ENCODE measurements at places on chromosomes 13 and 19.
A peak's percentile ranks its signal among the peaks of the same experiment; 100 is the strongest.

- DNase-seq: no peak
These were observed 4.6 kb upstream of the SLC25A30 start for GRCh38 chr13:45422731-45423292.

DNA sequence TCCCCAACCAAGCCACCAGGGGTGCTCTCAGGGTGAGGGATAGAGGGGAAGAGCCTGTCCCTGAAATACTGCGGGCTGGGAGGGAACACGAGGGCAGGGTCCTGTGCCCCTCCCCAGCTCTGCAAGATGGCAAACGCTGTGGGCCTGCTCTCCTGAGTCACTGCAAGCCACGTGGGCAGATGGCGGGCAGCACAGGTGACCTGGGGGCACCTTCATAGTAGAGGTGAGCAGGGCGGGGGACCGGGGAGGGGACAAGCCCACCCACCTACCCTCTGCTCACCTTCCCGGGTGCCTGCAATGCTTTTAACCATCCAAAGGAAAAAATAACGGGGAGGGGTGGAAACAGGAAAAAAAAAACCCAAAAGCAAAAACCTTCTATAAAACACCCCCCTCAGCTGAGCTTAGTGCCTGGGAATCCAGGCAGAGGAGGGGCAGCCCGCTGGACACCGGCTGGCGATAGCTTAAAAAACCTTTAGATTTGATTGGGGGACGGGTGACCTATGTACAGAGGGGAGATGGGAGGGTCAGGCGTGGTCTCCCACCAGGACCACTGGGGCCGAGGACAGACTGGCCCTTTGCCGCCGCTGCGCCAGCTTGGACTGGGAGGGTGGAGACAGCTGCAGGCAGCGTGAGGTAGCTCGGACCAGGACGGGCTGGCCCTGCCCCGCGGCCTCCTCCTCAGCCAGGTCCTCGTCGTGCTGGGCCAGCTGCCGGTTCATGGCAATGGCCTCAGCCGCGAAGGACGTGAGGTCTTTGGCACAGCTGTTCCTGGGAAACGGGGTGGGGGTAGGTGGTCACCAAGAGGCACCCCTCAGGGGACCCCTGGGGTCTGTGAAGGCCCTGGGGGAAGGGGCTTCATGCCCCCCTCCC lies 11.7 kb downstream of the MKNK2 start:
- no peak for DNase-seq

- no peak for DNase-seq
These were observed 267.1 kb downstream of the KLF5 start for GRCh38 chr13:73325723-73326558.

DNA sequence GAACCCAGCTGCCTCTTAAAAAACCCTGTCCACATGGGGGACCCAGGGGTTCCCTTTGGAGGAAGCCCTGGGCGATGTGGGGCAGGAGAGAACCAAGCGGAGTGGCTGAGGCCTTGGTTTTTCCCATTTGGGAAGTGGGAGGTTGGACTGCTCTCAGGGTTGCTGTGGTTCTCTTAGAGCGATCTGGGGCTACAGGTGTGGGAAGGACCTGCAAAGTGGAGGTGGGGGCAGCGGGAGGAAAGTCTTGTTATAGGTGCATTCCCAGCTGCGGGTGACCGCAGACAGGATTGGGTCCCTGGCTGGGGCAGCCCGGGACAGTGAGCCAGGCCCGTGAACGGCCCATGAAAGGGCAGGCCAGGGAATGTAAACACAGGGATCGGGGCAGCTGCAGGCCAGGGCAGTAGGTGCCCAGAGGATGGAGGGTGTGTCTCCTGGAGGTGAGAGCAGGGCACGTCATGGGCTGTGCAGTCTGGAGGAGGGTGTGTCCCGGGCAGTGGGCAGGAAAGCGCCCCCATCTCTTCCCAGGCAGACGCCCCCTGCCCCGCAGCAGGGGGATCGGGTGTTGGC lies 814 bp downstream of the SLC25A23 start:
- peak; percentile 27 for DNase-seq

DNA sequence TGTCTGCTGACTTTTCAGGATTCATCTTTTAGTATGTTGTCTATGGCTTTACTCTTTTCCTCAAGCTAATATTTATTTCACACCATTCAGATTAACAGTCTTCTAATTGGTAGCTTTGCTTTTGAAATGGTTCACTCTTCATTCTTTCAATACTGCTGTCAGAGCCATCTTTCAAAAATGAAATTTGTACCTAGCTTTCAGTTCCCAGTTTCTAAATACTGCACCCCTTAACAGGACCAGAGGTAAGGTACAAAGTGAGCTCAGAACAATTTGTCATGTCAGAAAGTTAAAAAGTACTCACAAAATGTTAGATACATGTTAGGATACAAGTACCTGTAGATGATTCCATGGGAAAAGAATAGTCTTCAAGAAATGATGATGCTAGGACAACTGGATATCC lies 83.0 kb downstream of the FNDC3A start:
- no peak for DNase-seq

GRCh38 chr13:29438769-29439168 lies 156.7 kb downstream of the SLC7A1 start:
- no peak for DNase-seq

- no peak for DNase-seq
These were observed 13.6 kb downstream of the ZNF490 start for GRCh38 chr19:12596927-12597548.

DNA sequence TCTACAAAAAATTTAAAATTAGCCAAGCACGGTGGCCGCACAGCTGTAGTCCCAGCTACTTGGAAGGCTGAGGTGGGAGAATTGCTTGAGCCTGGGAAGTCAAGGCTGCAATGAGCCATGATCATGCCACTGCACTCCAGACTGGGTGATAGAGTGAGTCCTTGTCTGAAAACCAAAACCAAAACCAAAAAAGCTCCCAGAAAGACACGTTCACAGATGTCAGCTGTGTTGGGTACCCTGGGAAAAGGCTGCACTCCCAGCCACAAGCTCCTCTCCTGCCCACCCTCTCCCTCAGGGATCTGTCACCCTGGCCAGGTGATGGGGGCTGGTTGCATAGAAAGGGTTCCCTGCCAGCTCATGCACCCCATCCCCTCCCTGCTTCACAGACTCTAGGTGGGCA lies 53.3 kb downstream of the RNF6 start:
- no peak for DNase-seq

GRCh38 chr13:31980830-31981229 lies 50.7 kb upstream of the FRY start:
- no peak for DNase-seq

DNA sequence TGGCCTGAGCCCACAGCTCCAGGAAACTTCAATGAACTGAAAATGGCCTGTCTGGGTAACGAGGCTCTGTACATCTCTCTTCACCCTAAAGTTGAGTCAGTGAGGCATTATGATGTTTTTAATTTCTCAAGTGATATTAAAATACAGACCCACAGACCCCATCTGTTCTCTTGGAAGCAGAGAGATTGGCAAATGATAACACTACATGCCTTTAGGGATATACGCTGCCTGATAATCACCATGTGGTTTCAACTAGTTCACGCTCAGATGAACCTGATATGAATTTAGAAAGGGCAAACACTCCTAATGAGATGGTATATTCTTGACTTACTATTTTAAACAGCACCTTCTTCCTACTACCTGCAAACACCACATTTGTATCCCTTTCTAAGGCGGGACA lies 127.5 kb downstream of the RFC3 start:
- no peak for DNase-seq

DNA sequence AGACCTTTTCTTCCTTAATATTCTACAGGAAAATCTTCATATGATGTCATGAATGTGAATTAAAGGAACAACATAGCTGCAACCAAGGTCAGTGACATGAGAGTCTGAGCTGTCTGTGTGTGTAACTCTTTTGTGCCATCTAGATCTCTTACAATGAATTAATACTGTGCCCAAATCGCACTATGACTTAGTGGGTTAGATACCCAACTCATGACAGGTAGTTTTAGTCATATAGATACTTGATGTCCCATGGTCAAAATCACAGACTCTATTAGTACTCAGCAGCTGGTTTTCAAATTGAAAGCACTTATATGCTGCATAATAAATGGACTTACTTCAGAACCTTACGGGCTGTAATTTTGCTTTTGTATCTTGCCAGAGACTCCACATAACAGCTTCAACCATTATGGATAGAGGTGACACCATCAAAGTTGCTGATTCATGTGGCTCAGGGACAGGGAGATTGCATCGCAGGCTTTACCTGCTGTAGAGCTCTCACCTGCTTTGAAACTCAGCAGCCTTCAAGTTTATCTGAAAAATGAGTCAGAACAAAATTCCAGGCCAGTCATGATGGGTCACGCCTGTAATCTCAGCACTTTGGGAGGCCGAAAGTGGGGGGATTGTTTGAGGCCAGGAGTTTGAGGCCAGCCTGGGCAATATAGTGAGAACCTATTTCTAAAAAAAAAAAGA lies 12.3 kb upstream of the ZNF283 start:
- DNase-seq: no peak

DNA sequence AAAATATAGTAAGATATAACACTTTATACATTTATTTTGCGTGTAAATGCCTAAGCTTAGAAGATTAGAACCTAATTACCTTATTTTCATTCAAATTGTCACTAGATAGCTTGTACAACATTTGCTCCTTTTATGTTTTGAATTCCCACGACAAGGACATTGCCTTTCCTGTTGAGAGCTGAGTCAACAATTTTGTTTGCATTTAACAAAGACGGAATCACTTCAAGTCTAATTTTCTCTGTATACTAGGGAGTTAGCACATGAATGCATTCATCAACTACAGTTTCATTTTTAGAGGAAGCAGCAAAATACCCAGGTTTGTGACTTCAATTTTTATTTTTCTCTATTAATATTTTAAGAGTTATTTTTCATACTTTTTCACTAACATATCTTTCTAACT lies 48.7 kb upstream of the PCCA start:
- DNase-seq: no peak

DNA sequence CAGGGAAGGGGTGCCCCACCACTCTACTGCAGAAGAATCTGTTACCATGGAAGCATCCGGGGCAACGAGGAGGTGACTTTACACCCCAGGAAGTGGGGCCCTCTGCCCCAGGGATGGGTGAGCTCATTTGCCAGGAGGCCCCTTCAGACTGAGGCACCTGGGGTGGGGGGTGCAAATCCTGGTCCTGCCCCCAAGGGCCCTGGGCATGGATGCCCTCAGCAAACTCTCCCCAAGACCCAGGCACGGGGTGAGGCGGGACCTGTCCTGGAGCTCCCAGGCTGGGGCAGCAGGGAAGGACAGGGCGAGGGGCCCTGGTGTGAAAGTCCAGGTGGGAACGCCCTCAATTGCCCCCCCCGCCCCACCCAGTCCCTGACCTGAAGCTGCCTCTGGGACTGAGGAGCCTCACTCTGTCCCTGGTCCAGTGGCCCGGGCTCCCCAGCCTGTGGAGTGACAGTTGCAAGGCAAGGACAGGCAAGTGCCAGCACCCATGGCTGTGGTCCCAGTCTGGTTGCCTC lies 52.5 kb downstream of the C1QTNF9 start:
- DNase-seq: no peak

GRCh38 chr19:8396563-8397203 lies 6.5 kb downstream of the RAB11B start:
- peak; percentile 76 for DNase-seq

DNA sequence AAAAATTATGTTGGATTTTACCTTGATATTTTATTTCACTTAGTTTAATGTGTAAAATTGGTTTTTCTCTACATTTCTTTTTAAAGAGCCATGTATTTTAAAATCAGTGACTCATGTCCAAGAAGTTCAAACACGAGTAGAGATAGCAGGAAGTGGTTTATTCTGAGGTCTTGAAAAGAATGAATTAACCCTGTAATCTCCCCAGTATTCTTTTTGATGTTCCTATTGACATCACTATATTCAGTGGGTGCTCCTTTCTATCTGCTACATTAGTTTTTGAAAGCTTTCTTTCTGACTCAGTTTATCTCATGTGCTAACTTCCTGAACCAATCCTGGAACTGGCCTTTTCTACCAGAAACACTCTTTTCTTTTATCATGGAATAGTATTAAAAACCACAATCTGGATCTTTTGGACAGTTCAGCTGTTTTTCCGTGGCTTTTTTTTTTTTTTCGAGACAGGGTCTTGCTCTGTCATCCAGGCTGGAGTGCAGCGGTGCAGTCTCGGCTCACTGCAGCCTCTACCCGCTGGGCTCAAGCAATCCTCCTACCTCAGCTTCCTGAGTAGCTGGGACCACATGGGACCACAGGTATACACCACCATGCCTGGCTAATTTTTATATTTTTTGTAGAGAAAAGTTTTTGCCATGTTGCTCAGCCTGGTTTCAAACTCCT lies 114.9 kb downstream of the PCCA start:
- peak; percentile 32 for DNase-seq

DNA sequence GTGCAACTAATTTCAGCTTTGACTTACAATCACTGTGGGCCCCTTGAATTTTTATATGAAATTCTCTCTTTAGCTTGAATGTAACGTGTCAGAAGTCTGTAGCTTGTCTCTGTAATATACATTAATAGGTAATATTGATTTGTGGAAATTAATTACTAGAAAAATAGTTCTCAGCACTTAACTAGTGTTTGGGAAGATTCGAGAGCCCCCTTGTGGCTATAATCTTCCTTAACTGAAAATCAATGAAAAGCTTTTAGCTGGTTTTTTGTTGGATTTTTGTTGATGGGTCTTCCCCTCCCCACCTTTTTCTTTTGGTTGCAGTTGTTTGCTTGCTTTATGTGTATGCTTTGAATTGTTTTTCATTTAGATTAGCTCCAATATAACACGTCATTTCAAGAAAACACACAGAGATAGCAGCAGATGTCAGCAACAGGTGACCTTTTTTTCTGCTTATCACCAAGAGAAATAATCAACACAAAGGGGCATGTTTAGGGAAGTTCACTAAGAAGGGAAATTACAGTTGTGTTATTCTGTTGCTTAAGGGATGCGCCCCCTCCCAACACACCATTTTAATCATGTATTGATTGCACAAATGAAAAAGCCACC lies 176.8 kb downstream of the OXGR1 start:
- DNase-seq: no peak

GRCh38 chr13:95708391-95708774 lies 31.4 kb downstream of the DNAJC3 start:
- no peak for DNase-seq

- no peak for DNase-seq
These were observed 197.2 kb downstream of the NUFIP1 start for GRCh38 chr13:44792096-44792495.

DNA sequence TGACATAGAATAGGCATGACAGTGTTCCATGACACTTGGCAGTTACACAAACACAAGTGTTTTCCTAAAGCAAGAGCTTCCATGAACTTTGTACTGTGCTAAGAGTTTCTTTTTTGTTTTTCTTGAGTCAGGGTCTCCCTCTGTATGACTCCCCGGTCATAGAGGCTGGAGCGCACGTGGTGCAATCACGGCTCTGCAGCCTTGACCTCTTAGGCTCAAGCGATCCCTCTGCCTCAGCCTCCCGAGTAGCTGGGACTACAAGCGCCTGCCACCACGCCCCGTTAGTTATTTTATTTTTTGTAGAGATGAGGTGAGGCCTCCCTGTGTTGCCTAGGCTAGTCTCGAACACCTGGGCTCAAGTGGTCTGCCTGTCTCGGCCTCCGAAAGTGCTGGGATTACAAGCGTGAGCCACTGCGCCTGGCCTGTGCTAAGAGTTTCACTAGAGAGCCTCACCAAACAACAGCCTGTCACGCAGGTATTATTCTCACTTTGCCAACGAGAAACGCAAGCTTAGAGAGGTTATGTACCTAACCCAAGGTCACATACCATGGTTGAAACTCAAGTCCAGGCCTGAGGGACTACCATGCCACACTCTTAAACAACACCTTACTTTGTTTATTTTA lies 355.9 kb downstream of the KLF12 start:
- no peak for DNase-seq
